ENCODE measurements at places on chromosomes 3 and 15.

DNA sequence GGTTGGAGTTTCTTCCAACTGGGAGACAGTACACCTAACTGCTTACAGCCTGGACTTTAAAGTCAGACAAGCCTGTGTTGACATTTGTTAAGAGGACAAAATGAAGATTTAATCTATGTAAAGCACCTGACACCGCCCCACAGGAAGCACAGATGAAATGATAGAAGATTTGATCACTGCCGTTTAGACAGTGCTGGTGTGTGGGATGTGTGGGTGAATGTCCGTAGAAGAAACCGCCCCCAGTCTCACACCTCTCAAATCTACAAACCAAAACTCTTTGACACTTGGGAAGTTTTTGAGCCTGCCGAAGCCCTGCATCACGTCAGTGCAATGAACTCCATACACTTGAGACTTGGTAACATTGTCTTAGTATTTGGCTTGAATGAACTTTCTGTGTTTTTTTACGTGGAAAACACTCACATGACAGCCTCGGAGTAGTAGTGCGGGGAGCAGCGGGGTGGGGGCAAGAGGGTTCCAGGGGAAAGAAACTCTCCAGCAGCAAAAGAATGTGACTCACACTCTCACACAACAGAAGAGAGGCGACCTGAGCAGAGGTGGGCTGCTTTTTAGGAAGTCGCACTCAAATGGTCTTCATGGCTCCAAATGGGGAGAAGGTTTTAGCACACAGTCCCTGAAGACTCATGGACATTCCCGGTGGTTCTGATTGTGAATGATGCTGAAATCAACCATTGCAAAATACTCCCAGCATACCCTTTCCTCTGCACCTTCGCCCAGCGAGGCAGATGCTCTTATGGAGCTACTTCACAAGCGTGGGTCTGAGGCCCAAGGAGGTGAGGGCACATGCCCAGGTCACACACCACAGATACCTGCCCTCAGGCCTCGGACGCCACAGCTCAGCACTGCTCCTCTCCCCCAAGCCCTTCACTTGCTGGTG is 79.2 kb downstream of the SRGAP3 start:
- no peak for DNase-seq

GRCh38 chr15:36331531-36332275 is 247.7 kb upstream of the CDIN1 start:
- no peak for DNase-seq

DNA sequence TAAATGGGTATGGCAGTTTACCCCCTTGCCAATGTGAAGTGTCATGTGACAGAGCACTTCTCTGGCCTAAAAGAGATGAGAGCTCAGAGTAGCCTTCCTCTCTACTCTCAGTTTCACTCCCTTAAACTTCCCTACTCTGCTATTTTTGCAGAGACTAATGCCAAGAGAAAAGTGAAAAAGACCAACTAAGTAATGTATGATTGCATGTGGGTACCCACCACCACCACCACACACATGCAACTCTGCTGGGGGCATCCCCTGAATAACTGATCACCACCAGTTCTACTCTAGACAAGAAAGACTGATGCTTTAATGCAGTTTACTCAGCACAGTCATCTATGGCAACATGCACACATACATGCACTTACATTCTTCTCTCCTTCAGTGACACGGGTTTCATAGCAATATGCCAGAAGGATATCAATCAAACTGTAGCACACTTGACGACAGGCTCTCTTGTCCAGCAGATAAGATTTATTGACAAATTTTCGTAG is 31.3 kb downstream of the SHQ1 start:
- no peak for DNase-seq

GRCh38 chr15:80507638-80508316 is 103.6 kb downstream of the ARNT2 start:
- DNase-seq = no peak

GRCh38 chr15:82969353-82969752 is 16.7 kb upstream of the RAMAC start:
- DNase-seq = no peak

DNA sequence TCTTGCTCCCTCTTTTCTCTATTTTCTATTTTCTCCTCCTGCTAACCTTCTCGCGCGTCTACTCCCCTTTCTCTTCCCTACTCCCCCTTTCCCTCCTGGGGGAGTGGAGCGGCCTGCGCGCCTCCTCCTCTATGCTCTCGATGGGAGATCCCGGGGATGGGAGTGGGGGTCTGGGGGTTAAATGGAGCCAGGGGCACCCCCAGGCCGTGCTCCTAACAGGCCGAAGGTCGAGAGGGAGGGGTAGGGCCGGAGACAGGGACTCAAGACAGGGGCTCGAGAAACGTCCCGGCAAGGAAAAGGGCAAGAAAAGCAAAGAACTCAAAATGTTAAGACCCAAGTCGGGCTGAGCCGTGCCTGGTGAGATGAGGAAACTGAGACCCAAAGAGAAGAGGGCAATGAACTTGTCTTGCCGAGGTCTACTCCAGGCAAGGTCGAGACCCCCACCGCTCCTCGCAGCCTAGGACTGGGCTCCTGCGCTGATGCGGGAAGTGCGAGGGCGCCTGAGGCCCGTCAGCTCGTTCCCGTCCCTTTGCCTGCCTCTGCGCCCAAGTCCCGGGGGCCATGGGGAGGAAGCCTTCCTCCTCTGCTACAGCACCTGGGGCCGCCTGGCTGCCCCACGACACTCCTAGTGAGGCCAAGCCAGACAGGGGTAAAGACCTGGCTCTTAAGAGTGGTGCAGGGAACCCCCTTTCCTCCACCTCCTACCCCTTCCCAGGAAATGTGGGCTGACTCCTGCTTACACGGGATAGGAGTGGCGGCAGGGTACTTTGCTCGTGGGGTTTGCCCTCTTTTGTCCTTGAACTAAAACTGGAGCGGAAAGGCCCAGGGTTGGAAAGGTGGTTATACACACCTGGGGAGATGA is 770 bp upstream of the MEGF11 start:
- DNase-seq = no peak

GRCh38 chr3:191695131-191695814 is 234.3 kb downstream of the PYDC2 start:
- DNase-seq = no peak

GRCh38 chr3:175001091-175001490 is 142.0 kb downstream of the NAALADL2 start:
- no peak for DNase-seq

DNA sequence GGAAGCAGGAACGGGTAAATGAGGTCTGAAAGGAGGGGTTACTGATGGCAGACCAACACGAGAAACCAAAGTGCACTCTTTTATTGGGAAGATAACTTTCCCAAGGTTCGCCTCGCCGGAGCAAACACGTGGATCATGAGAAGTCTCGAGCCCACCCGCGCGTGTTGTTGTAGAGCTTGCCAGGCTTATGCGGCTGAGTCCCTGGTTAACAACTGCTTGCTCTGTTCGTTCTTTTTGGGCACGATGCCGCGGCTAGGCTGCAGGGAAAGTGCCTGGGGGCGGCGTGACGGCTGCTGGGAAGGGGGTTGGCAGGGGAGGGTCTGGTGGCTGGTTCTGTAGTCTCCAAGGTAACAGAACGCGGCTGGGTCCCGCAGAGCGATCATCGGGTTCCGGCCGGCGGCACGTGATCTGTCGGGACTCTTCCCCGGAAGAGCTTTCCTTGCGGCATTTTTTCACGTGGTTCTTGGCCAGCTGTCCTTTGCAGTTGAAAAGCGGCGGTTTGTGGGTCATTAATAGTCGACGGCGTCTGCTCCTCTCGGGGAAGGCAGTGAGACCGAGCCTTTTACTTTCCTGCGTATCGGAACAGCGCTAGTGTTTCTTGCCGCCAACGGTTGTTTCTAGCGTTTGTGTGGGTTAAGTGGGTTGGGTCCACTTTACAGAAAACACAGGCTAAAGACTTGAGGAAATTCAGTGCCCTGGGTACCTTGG is 1.5 kb downstream of the MGA start:
- peak; percentile 56 for DNase-seq

- DNase-seq = no peak
Observed at GRCh38 chr15:101477851-101478362, 11.6 kb downstream of the PCSK6 start.

DNA sequence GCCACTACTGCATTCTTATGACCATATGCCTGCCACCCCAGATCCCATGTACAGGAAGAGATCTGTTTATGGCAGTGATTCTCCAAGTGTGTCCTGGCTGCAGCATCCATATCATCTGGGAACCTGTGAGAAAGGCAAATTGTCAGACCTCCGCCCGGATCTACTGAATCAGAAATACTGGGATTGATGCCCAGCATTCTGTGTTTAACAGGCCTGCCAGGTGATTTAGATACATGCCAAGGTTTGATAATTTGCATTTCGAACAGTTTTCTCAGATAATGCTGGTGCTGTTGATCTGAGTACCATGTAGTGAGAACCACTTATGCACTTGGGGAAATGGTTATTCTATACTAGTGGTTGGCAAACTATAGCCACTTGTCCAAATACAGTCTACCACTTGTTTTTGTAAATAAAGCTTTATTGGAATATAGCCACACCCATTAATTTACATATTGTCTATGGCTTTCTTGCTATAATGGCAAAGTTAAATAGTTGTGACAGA is 165.4 kb downstream of the SSR3 start:
- DNase-seq = no peak

GRCh38 chr15:78929536-78930264 is 15.1 kb downstream of the CTSH start:
- no peak for DNase-seq

GRCh38 chr3:139292192-139292591 is 51.6 kb upstream of the MRPS22 start:
- DNase-seq = no peak

DNA sequence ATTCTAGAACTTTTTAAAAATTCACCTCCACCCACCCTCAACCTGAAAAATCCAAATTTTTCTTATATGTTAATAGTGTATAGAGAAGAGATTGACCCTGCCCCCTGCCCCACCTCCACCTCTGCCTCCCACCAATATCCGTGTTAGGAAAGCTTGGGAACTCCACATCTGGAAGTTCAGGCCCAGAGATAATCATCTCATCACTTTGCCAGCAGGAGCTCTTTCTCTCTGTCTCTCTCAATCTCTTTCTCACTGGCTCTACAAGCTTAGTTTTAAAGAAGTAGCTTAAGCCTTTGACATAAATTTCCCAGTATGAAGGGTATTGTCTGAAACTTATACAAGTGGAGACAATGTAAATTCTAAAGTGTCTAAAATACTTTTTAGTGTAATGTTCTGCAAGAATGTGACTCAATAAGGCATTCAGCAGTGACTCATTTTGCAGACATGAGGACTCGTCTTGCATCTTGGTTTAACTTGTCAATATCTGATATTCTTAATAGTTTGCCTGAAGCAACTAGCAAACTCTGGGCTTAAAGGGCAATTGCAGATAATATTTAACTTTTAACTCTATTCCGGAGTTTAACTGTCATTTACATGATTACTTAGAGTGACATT is 299.8 kb upstream of the EPHA3 start:
- no peak for DNase-seq

GRCh38 chr3:196241704-196242103 is 25.4 kb downstream of the SLC51A start:
- no peak for DNase-seq

DNA sequence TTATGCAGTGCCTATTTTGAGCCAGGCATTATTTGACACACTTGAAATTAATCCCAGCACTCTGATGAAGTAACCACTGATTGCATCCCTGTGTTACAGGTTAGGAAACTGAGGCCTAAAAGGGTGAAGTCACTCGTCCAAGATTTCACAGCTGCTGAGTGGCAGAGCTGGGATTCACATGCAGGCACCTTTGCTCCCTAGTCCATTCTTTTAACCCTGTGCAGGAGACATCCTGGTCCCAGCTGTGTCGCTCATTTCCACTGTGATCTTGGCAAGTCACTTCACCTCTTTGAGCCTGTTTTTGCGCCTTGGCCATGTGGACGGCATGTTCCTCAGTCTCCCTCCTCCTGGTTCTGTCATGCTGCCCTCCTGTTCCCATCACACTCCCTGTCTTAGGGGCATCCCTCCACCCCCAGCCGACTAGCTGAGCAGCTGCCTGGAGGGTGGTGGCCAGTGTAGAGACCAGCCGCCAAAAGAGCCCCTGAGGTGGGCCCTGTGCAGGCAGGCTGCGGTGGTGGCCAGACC is 70.6 kb downstream of the SMAD6 start:
- DNase-seq = no peak

DNA sequence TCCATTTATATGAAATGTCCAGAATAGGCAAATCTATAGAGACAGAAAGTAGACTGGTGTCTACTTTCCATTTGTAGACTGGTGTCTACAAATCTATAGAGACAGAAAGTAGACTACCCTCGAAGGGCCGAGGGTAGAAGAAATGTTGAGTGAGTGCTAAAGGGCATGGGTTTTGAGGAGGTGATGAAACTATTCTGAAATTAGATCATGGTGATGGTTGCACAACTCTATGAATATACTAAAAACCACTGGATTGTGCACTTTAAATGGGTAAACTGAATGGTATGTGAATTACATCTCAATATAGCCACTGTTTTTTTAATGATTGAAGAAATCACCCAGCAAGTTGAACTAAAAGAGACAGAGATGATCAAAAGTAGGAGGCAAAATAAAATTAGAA is 27.9 kb downstream of the TP53BP1 start:
- DNase-seq = no peak

DNA sequence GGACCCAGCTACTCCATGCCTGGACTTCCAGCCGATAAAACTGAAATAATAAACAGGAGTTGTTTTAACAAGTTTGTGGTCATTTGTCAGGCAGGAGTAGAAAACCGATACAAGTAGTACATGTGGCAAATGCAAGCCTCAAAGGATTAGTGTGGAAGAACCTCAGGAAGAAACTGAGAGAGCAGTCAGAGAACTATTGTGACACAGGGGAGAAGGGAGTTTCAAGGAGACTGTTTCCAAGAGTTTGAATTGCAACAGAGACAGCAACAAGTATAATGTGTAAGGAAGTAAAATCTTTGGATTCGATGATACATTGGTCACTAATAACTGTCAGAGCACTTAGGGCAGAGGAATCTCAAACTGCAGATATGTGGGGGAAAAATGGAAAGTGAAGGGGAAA is 450.6 kb upstream of the ARHGEF26 start:
- DNase-seq = no peak

DNA sequence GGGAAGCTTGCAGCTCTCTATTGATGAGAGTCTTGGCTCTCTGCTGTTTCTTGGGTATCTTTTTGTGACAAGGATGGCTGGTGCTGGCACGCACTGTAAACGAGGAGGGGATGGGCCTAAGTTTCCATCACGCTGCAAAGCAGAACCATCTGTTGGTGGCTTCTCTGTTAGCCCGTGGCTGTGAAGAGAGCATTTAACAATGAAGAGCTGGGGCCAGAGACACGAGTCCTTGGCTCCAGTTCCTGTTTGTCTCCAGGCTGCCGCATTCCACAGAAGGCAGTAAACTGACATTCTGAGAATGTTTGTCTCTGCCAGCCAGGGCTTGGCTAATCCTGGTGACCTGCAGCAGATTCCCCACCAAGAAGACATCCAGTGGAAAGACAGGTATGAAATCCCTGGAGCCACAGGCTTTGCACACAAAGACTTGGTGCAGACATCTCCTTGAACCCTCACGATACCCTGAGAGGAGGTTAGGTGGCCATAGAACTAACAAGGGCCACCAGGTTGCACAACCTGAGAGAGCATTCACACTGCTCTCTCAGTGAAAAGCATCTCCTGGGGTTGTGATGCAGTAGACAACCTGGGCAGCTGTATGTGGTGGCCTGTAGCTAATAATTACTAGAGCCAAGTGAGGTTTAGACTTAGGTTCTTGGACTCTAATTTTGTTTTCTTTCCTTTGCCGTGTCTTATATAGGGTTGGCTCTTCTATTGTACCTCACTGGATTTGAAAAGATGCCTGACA is 130.9 kb downstream of the ASB7 start:
- no peak for DNase-seq

Data from stimulated activated CD8-positive, alpha-beta memory T cell treated with anti-CD3 and anti-CD28 coated beads, Interleukin-2, amount 100 ng/mL, for 48 hours (primary cell).